ENCODE measurements at places on chromosomes 16 and 17.
A peak's percentile ranks its signal among the peaks of the same experiment; 100 is the strongest.

- no peak for DNase-seq
Observed at GRCh38 chr17:19482576-19482975, 51.1 kb upstream of the SLC47A1 start.

DNA sequence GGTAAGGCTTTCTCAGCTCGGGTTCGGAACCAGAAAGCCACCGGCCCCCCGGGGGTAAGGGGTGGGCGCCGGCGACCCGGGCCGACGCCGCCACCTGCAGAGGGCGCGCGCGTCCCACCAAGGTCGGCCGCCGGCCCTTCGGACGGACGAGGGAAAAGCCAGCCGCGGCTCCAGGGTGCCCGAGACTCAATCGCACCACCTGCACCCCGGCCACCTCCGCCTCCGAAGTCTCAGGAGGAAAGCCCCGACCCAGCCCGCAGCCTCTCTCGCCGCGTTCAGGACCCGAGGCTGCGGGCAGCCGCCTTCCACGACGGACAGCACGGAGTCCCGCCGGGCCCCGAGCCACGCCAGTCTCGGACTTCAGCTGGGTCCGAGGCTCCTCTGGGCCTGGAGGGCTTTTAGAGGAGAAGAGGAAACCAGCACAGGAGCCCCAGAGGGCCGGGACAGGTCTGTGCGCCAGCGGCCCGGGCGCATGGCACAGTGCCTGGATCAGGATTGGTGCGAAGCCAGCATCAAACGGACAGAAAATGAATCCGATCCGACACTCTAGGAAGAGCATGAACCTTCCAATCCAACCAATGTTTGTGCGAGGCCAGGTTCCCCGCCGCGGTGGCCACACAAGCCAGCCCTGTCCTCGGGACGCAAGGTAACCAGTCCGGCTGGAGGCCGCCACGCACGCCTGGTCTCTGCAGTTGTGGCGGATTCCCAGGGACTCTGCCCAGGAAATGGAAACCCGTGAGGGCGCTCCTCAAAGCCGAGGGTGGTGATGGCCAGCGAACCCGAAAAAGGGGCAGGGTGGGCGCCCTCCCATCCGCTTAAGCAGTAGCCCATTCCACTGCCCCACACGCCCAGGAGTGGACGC, 6.7 kb downstream of the CBX8 start:
- no peak for DNase-seq

- no peak for DNase-seq
Observed at GRCh38 chr16:912684-913613, 57.8 kb downstream of the LMF1 start.

DNA sequence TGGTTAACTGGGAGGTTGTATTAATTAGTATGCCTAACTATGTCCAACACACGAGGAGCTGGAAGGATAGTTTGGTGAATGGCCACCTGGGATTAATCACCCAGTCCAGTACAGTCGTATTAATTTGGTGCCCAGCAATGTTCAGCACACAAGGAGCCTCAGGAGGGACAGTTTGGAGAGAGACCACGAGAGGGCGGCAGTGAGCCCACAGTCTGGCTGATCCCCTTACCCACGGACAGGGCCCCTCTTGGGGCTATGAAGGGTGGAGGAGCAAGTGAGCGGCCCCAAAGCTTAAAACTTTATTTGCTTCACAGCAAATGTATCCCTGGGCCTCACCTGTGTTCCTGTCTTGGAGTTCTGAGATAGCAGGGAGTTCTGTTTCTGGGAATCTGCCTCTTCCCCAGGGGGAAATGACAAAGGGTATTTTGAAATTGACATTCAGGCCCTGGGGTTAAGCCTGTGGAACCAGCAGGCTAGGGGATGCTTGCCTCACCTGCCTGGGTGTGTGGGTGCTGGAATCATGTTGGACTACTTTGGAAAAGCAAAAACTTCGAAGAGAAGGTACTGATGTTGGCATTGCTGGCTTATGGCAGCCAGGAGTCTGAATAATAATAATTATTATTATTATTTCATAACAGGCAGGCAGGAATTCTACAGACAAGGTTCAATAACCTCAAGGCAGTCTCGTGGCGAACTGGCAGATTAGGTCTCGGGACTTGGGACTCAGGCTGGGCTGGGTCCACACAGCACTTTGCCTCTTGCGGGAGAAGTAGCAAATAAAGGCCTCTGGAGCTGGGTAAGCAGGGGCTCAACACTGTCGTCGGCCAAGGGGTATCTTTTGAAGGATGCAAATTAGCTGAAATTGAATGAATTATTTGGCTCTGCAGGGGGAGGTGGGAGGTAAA, 227.6 kb upstream of the ASIC2 start:
- DNase-seq: no peak

- DNase-seq: no peak
Observed at GRCh38 chr17:56810343-56810742, 23.4 kb downstream of the C17orf67 start.

GRCh38 chr17:385178-385835, 32.7 kb upstream of the RPH3AL start:
- no peak for DNase-seq

- DNase-seq: no peak
Observed at GRCh38 chr17:9522074-9522473, 53.5 kb downstream of the STX8 start.

- no peak for DNase-seq
Observed at GRCh38 chr17:35210741-35211140, 16.5 kb upstream of the SLC35G3 start.

DNA sequence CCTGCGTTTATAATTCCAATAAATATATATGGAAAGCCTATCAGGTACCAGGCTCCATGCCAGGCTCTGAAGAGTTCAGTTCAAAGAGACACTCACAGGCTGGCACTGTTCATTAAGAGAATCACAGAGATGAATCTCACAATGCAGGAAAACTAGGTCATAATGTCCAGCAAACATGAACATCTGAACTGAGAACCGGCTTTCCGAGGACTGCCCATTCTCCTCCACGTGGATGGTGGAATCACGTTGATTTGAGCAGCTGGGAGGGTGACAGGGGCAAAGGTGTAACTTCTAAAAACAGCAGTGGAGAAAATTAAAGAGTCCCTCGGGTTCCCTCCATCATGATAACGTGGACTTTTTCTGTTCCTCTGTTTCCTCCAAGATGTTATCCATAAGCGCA, 10.2 kb downstream of the GP2 start:
- DNase-seq: no peak

DNA sequence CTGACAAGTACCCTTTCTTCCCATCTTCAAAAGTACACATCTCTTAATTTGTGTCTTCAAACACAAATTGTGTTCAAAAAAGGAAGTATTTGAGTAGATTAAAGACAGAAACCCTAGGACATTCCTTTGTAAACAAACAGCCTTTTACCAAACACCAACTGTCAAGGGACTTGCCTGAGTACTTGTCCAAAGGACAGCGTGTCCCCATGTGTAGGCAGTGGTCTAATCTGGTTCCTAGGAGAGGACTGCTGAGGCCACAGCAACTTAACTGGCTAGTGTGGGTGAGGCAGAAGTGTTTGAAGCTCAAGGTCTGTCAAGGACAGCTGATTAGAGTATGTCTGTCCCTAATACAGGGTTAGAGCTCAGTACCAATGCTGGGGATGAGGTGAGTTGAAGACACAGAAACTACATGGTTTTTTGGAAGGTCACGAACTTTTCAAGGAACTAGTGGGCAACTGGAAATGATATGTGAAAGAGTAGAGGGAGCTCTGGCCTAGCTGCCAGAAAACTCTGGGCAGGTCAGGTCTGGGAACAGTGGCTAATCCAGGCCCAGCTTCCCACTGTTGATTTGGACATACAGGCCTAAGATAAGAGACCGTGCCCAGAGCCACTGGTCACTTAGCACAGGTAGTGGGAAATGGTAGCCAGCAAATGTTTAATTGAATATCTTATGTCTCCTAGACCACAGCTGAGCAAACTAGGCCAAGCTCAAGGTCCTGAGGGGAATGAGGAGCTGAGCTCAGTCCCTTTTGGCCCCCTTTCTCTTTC, 10.1 kb downstream of the HMOX2 start:
- DNase-seq: no peak

DNA sequence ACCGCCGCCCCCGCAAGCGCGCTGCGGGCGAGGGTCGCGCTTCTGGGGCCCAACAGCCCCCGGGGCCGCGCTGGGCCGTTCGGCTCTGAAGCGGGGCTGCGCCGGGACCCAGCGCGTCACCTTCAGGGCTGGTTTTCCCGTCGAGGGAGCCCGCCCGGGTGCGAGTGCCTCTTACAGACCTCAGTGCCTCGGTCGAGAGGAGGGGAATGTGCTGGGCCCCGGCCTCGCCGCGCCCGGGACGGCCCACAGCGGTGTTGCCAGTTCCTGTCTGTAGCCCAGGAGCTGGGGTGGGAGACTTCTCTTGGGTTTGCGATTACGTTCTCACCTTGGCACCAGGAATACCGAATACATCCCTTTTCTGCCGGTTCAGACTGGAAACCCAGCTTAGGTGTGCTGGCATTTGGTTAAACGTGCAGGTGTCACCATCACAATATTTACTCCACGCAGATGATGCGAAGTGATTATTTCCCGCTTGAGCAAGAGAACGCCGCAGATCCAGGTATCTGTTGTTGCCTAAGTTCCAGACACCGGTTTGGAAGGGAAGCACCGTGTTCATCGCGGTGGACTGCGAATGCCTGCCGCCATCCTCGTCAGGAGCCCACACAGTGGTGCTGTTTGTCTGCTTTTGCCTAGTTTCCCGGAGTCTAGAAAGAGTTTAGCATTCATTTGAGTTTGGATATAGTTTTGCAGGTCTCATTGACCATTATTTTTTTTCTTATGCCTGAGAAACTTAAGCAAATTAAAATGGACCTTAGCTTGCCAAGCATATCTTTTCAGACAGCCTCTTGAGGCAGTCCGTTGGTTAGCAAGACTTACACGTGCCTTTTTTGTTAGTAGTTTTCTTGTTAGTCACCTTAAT, 914 bp downstream of the MAP1LC3B start:
- DNase-seq: peak; percentile 26

GRCh38 chr16:63702981-63703590, 1418.8 kb downstream of the CDH11 start:
- DNase-seq: no peak

- no peak for DNase-seq
Observed at GRCh38 chr16:81723098-81723723, 55.9 kb upstream of the PLCG2 start.

DNA sequence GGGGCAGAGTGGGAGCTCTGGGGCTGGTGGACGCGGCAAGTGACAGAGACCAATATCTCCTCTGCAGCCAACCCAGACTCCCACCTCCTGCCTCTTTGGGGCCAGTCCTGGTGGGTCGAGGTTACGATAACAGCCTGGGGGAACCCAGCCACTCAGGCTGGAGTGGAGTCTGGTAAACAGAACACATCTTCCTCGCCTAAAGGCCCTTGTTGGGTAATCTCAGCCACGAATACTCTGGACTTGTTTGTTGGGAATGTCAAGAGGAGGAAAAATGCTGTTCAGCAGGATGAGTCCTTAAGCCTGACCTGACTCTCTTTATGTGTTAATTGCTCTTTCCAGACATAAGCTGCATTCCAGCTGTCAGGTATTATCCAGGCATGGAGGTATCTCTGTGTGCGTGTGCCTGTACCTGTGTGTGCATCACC, 8.0 kb upstream of the SPNS2 start:
- no peak for DNase-seq

- DNase-seq: no peak
Observed at GRCh38 chr17:82899941-82900340, 60.1 kb upstream of the ZNF750 start.

GRCh38 chr17:73025041-73025560, 67.4 kb downstream of the SLC39A11 start:
- DNase-seq: no peak

DNA sequence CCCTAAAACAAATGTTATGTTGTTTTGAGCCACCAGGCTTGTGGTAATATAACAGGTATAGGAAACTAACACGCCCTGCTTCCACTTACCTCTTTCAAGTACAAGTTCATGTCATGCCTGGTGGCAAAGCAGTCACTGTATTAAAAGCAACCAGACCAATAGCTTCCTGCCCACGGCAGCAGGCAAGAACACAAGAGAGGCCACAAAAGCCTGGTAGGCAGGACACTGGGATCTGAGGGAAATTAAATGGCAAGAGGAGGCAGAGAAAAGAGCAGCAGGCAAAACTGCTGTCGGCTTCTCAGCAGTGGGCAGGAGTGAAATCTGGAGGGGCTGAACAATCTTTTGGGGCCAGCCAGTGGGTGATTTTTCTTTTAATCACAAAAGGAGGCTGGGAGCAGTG, 2.2 kb downstream of the CYTH1 start:
- peak; percentile 69 for DNase-seq

DNA sequence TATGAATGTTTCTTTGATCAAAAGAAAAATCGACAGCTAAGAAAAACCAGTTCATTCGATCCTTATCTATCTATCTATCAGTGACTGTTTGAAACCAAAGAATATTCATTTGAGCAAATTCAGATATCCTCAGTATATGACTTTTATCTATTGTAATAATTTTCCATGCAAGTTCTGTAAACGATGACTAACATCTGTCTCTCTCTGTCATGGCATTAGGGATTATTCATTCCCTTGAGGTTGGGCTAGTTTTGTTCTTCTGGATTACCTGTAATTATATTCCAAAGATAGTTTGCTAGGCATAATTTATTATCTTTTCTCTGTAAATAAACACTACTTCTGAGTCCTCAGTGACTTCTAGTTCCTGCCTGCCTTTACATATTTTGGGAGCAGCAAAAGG, 497.7 kb upstream of the CDH11 start:
- DNase-seq: no peak

DNA sequence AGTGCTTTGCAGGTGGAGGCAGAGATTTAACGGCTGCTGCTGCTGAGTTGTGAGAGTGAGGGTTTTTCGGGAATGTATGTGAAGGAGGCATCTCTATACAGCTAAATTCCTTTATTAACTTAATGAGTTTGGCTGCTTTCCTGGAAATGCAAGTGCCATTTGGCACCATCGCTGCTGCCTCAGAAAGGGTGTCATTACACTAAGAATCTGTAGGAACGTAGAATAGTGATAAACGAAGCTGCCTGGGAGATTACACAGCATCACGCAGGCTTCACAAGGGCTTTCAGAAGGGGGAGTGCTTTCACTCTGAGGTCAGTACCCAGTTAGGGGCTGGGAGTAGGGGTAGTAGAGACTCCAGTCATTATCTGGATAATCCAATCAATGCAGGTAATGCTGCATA, 14.1 kb upstream of the NLRP1 start:
- DNase-seq: no peak

GRCh38 chr17:44919411-44919810, 4.1 kb upstream of the GFAP start:
- no peak for DNase-seq

- no peak for DNase-seq
Observed at GRCh38 chr17:66301367-66301863, 998 bp upstream of the PRKCA start.

DNA sequence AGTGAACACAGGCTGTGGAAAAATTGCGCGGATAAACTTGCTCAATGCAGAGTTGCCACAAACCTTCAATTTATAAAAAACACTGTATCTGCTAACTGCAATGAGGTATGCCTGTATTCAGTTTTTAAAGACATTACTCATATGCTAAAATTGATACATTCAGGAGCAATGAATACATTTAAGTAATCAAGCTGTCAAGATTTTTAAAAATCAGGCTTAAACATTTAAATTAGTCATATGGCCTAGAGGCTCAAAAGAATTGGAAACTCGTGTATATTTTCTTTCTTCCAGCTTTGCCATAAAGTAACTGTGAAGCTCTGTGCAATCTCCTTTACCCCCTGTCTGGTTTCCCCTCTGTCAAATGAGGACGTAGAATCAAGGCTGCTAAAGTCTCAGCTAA, 4.1 kb downstream of the SYNRG start:
- no peak for DNase-seq
